ENCODE measurements at places on chromosomes 6 and 20.
A peak's percentile ranks its signal among the peaks of the same experiment; 100 is the strongest.

- no peak overlapping the region for H3K4me3 ChIP-seq
- DNase-seq, result no peak
- H3K27me3 ChIP-seq, result no peaks in the 10 kb centered on the region
- no peaks in the 10 kb centered on the region for H3K36me3 ChIP-seq
Observed at GRCh38 chr6:5102267-5102970, 17.3 kb downstream of the PPP1R3G start.

GRCh38 chr6:138204792-138205384 is 13.4 kb downstream of the PBOV1 start:
- H3K27ac ChIP-seq, result no peak overlapping the region
- no peak for DNase-seq
- H3K27me3 ChIP-seq, result peaks cover 56% of the 10 kb centered on the region

DNA sequence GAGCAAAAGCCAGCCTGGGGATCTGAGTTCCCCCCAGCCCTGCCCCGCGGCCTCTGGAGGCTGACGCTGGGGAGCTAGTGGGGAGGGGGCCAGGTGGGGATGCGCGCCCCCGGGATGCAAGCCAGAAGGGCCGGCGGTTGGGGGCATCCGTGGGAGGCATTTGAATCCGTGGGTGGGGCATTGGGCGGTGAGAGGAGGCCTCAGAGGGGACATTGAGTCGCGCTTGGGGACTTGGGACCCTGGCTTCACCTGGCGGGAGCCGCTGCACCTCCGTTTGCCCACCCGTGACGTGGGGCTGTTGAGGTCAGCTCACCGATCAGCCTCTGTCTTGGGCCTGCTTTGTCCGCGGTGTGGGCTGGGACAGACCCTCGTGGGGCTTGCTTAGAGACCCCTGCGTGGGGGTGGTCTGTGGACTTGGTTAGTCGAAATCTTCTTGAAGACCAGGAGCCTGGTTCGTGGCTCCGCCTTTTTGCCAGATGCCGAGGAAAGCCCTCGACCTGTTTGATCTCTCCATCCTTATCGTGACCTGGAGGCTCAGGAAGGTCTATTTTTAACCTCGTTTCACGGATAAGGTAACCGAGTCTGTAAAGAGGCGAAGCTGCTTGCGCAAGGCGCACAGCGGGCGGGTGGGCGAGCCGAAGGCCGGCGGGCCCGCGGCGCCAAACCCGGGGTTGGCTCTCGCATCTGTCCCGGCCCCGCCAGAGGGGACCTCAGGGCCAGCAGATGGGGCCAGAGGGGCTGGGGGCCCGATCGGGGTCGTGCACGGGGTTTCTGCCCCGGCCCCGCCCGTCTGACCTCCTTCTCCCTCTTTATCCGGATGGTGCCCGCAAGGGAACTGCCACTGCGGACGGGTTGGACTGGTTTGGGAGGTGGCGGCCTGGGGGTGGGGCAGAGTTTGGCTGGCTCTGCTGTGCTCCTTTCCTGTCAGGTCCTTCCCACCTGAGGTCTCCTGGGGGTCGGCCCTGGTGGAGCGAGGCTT is 8.3 kb downstream of the FAM110A start:
- H3K27ac ChIP-seq, result no peak overlapping the region
- peaks cover 13% of the 10 kb centered on the region for H3K36me3 ChIP-seq
- peaks cover 43% of the 10 kb centered on the region for H3K4me1 ChIP-seq

DNA sequence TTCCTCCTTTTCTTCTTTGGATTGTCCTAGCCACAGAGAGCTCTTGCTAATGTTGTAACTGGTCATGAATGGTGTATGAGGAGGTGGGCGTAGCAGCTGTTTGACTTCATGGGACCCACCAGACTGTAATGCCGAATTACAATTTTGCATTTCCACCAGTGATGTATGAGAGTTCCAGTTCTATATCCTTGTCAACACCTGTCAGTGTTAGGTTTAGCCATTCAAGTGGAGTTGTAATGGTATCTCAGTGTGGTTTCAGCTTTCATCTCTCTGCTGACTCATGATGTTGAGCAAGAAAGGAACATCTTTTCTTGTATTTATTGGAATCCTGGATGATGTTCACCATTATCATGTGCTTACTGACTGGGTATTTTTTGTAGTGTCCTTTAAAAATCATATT is 5.1 kb downstream of the IGF2R start:
- no peaks in the 10 kb centered on the region for H3K27me3 ChIP-seq
- H3K4me1 ChIP-seq, result peaks cover 68% of the 10 kb centered on the region
- H3K36me3 ChIP-seq, result peaks cover 19% of the 10 kb centered on the region

DNA sequence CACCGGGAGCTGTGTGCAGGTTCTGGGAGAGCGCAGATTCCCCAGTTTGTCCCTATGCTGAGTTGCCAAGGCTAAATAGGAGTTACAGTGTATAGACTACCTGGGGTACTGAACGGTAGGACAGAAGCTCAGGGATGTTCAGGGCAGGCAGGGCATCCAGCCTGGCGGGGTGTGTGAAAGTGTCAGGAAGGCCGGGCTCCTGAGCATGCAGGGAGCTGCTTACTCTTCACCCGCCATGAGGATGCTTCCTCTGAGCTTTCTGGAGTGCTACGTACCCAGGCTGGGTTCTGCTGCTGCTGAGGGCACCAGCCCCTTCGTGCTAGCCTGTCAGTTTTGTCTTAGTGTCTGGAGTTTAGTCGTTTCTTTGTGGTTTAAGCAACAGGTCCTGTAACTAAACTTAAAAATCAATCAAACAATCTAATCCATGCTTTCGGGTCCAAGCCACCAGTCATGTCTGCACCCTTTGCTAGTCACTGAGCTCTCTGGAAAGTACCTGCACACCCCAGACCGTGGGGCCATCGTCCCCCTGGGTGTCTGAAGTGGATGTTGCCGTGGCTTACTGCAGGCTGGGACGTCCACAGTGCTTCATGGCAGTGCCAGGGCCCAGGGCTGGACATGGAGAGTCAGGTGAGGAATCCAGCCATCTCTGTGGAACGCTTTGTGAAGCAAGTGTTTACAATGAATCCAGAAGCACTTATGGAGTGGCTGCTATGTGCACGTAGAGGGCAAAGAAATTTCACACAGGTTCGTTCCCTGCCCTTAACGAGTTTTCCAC is 220.3 kb upstream of the SNX9 start:
- no peaks in the 10 kb centered on the region for H3K27me3 ChIP-seq
- H3K4me1 ChIP-seq, result peaks cover 5% of the 10 kb centered on the region
- H3K27ac ChIP-seq, result no peak overlapping the region
- DNase-seq, result no peak
- no peak overlapping the region for H3K4me3 ChIP-seq
- H3K36me3 ChIP-seq, result peaks cover 5% of the 10 kb centered on the region

DNA sequence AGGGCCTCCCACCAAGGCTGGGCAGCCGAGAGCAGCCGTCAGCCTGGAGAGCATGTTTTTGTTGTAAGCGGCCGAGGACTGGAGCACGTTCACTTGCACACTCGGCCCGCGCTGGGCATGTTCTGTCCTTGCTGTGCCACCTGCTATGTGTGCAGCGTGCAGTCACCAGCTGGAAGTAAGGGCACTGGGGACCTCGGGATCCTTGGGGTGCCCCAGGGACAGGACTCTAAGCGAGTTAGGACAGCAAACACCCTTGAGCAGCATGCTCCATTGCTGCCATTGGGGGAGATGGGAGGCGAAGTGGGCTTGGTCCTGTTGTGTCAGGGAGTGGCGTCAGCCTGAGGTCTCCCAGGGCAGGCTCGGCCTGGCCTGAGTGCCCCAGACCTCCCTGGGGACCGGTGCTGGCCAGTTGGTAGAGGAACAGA is 18.6 kb downstream of the DYNLT1 start:
- no peak overlapping the region for H3K4me3 ChIP-seq
- H3K27me3 ChIP-seq, result no peaks in the 10 kb centered on the region
- peaks cover 30% of the 10 kb centered on the region for H3K4me1 ChIP-seq
- no peak for DNase-seq
- H3K27ac ChIP-seq, result peak overlapping the region; percentile 93

DNA sequence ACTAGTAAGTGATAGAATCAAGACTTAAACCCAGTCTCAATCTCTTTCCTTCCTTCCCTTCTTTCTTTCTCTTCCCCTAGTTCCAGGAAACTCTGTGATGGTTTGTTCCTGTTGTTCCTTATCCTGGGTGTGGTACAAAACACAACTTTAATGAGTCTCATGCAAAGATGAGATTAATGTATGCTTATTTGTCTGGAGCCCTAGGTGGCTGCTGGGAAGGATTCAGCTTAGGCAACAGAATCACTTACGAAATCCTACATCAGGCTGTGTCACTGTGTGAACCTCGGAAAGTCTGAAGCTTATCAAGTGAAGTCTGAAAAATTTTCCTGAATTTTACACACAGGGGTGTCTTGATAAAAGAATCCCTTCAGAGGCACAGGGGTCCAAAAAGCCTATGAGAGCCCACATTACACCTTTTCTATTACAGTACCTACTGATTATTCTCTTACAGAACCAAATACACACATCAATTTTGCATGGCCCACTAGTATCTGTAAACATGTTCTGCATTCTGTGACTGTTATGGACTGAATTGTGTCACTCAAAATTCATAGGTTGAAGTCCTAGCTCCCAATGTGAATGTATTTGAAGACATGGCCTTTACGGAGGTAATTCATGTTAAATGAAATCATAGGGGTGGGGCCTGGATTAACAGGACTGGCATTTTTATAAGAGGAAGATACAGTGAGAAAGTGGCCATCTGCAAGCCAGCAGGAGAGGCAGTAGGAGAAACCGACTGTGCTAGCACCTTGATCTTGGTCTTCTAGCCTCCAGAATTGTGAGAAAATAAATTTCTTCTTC is 144.7 kb downstream of the MYB start:
- DNase-seq, result no peak
- no peak overlapping the region for H3K4me3 ChIP-seq
- H3K4me1 ChIP-seq, result peaks cover 8% of the 10 kb centered on the region
- H3K27ac ChIP-seq, result no peak overlapping the region

Data from effector memory CD8-positive, alpha-beta T cell (primary cell).